GM12878 (cell line): ENCODE measurements at places on chromosomes 3 and 15. TPM values are rescaled to one million over a fixed set of nuclear protein-coding genes. Genes with fewer than 3 reads are reported as not detected.

TBC1D5 gene
- polyA plus RNA-seq: 43.3 and 43.8 TPM in 2 replicates

FOXL2NB gene
- polyA plus RNA-seq: not detected in 2 replicates

ZDHHC23 gene
- 0.46 and 0.95 TPM in 2 replicates for polyA plus RNA-seq

NR1I2 gene
- polyA plus RNA-seq: 0.87 and 1.1 TPM in 2 replicates

HYAL3 gene
- polyA plus RNA-seq: 3.7 and 4.2 TPM in 2 replicates

IGSF11 gene
- not detected in 2 replicates for polyA plus RNA-seq

TAGLN3 gene
- 0.19 and 0.52 TPM in 2 replicates for polyA plus RNA-seq

DNAH1 gene
- 0.45 and 0.48 TPM in 2 replicates for polyA plus RNA-seq

ZNF860 gene
- polyA plus RNA-seq: not detected in 2 replicates

CCR8 gene
- polyA plus RNA-seq: 5.2 and 8.6 TPM in 2 replicates

LRRK1 gene
- polyA plus RNA-seq: 8.6 and 13.9 TPM in 2 replicates

CCK gene
- not detected in 2 replicates for polyA plus RNA-seq

MKRN2OS gene
- polyA plus RNA-seq: 0.15 and 0.30 TPM in 2 replicates

AADACL2 gene
- polyA plus RNA-seq: not detected in 2 replicates

COL6A5 gene
- not detected in 2 replicates for polyA plus RNA-seq

SH3GL3 gene
- polyA plus RNA-seq: not detected in 2 replicates

GP9 gene
- not detected in 2 replicates for polyA plus RNA-seq

GPR62 gene
- not detected in 2 replicates for polyA plus RNA-seq

FBXL2 gene
- polyA plus RNA-seq: 0.36 and 0.54 TPM in 2 replicates

SKOR1 gene
- polyA plus RNA-seq: not detected in 2 replicates

PARP15 gene
- 14.9 and 17.7 TPM in 2 replicates for polyA plus RNA-seq

LIPH gene
- 5.1 TPM in 2 replicates for polyA plus RNA-seq

EPHA6 gene
- polyA plus RNA-seq: not detected in 2 replicates

VPS18 gene
- 15.0 and 20.4 TPM in 2 replicates for polyA plus RNA-seq
